ENCODE measurements at places on chromosomes 5 and 9.

GRCh38 chr9:135343136-135343535 is 136.4 kb upstream of the PPP1R26 start:
- no peak for DNase-seq

GRCh38 chr9:95137587-95138145 is 179.8 kb downstream of the FANCC start:
- no peak for DNase-seq

DNA sequence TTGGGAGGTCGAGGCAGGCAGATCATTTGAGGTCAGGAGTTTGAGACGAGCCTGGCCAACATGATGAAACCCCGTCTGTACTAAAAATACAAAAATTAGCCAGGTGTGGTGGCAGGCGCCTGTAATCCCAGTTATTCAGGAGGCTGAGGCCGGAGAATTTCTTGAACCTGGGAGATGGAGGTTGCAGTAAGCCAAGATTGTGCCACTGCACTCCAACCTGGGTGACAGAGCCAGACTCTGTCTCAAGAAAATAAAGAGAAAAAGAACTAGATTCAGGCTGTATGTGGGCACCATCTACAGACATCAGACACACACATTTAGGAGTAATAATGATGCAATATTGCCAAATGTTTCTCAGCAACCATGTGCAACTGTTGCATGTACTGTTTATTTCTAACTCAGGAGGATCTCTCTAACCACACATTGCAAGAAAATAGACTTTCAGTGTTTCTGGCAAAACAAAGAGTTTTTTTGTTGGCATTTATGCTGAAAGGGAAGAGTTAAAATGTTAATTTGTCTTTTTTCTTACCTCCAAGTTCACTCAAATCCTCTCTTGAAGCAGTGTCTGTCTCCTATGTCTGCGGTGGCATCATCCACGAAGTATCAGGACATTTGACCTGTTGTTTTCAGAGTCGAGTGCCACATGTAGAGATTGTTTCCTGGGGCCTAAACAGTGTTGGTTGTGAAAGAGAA is 5.1 kb upstream of the ORM1 start:
- peak; percentile 34 for DNase-seq

GRCh38 chr5:55409775-55410174 is 102.0 kb downstream of the MTREX start:
- DNase-seq = no peak

GRCh38 chr9:135219676-135220600 is 132.5 kb downstream of the OLFM1 start:
- DNase-seq = no peak

GRCh38 chr9:125074976-125075375 is 68.4 kb downstream of the SCAI start:
- no peak for DNase-seq

- DNase-seq = no peak
Measured at GRCh38 chr9:89291741-89292140, 19.3 kb upstream of the CKS2 start.

GRCh38 chr5:8981016-8981415 is 564.9 kb downstream of the SEMA5A start:
- DNase-seq = peak; percentile 95

Data from epithelial cell of esophagus (primary cell).